ENCODE measurements at places on chromosomes 7 and 10.

GRCh38 chr10:3776796-3777571 is 8.0 kb downstream of the KLF6 start:
- DNase-seq = peak; percentile 88

- no peak for DNase-seq
Observed at GRCh38 chr7:69173341-69173740, 424.9 kb upstream of the AUTS2 start.

DNA sequence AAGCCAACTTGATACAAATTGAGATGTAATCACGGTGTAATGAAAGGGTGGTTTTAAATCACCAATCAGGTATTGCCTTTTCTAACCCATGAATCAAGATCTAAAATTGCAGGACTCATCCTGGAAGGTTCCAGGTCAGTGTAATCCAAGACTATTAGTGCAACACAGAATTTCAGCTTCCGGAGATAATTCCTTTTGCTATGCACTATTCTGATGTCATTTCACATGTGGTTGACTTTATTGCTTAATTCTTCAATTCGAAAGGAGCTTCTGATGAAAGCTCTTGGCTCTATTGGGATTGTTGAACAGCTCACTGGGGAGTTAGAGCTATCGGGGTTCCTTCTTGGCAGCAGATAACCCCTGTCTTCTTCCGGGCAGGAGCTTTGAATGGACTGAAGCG is 147.4 kb upstream of the INSYN2A start:
- DNase-seq = no peak

DNA sequence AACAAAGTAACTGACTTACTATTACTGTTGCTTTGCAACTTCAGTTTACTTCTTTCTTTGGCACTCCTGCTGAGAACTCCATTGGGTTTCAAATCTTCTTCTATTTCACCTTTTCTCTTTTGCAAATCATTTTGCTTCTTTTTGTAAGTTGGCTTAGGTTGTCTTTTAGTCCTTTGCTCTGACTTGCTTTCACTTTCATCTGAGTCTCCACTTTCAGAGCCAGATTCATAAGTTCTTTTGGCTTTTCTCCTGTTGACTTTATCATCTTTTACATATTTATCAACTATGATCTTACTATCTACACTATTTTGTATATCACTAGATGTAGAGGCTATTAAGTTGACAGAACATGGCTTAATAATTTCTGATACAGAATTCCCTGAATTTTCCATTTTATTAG is 73.4 kb downstream of the NRBF2 start:
- no peak for DNase-seq

DNA sequence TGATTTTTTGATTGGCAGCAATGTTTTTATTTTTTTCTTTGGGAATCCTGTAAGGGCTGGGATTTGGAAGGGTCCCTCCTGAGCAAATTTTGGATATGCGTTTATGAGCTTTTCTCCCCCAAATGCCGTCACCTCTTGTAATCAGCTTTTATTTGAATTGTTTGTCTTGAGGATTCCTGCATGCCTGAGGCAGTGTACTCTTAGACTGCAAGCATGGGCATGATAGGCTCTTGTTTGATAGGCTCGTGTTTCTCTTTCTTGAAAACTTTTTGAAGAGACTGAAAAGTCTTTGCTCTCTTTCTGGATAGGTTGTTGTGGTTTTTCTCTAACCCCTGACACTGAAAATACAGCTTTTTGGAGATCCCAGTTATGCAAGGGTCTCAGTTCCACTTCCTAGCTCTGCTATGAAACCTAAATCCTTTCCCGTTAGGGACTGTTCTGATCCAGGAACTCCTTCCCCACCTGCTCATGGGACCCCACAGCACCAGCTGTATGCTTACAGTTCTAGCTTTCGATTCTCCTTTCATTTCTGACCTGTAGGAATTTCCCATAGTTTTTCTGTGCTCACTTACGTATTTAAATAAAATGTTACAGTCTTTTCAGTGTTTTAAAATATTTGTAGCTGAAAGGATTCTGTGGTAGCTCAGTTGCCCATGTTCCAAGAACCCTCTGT is 17.2 kb downstream of the TSPAN13 start:
- DNase-seq = no peak

DNA sequence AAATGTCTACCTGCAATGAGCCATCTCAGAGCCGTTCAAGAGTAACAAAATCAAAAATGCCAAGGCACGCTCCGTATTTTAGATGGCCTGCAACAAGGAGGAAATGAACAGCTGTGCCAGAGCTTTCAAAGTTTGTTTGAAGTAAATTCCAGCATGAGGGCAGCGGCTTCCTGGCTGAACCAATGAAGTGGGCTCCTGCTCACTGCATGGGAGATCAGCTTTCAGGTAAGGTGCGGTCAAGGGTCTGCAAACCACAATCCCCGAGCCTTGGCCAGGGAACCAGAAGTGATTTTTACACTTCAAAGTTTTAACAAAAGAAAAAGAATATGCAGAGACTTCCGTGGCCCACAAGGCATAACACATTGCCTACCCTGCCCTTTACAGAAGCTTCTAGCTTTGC is 120.6 kb downstream of the DIP2C start:
- no peak for DNase-seq

- no peak for DNase-seq
Observed at GRCh38 chr7:22435720-22436119, 64.3 kb downstream of the STEAP1B start.

DNA sequence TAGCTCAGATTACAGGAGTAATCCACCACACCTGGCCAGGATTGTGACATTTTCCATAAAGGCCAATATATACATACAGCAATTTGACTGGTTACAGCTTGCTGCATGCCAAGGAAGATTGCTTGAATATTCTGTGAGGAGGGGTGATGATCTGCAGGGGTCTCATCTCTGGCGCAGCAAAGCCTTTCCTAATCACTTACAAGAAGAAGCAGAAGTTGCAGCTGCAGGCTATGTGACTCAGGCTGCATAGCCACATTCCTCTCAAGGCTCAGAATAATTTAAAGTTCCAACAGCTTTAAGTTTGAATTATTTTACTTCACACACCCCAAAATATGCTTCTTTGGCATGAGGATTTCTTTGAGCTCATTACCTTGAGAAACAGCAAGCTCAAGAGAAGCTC is 11.4 kb upstream of the RASGEF1A start:
- DNase-seq = no peak

DNA sequence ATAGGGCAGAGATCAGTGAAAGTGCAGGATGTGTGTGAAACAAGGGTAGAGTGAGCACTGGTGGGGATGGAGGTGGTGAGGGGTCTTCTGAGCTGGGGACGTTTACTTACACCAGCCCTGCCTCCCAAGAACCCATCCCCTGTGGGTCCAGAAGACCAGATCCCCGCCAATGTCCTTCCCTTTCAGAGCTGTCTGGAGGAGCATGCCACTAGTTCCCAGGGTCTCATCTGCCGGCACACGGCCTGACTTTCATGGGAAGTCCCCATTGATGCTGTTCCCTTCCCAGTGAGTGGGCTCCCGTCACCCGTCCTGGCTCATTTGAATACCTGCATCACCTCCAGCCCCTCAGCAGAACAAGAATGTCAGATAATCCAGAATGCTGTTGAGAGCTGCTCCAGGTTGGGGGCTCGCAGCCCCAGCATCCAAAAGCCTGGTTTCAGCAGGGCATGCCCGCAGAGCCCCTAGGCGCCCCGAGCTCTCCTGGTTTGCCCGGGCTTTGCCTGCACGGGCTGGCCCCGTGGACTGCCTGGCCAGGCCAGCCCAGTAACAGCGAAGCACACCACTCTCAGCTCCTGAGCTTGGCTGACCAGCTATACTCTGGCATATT is 246.7 kb downstream of the MGMT start:
- no peak for DNase-seq

GRCh38 chr7:64890761-64891362 is 12.2 kb upstream of the ZNF273 start:
- no peak for DNase-seq

- DNase-seq = peak; percentile 46
Observed at GRCh38 chr10:63707254-63707910, 186.2 kb downstream of the REEP3 start.

All from CD4-positive, alpha-beta T cell treated with Interleukin-15 for 4 hours (primary cell).